SW480 (cell line): ENCODE measurements at places on chromosomes 11 and 22.
A peak's percentile ranks its signal among the peaks of the same experiment; 100 is the strongest.

GRCh38 chr22:40834619-40835018, 15.5 kb upstream of the SLC25A17 start:
- DNase-seq, result no peak

- DNase-seq, result peak; percentile 13
Measured at GRCh38 chr11:22670830-22671229, 4.4 kb downstream of the GAS2 start.

DNA sequence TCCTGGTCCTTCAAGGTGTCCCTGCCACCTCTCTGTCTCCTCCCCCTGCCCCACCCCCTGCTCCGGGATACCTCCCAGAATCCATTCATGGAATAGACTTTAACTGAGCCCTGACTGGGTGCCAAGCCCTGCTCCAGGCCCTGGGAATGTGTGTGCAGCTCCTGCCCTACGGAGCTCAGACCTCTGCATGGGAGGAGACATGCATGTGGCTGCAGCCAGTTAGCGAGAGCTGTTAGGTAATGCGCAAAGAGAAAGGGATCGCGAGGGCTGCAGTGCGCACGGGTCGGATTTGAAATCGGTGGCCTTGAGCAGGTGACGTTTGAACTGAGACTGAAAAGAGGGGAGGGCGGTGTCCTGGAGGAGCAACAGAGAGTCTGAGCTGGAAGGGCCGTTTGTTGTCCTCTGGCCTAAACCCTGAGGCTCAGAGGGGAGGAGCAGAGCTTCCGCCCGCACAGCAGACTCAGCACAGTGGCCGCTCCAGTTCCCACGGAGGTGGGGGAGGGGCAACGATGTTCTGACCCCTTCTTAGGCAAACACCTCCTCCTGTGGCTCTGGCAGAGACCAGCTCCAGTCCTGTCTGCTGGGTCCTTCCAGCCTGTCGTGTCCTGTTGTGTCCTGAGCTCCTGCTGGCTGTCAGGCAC, 19.8 kb upstream of the LRRC10B start:
- peak; percentile 75 for DNase-seq

DNA sequence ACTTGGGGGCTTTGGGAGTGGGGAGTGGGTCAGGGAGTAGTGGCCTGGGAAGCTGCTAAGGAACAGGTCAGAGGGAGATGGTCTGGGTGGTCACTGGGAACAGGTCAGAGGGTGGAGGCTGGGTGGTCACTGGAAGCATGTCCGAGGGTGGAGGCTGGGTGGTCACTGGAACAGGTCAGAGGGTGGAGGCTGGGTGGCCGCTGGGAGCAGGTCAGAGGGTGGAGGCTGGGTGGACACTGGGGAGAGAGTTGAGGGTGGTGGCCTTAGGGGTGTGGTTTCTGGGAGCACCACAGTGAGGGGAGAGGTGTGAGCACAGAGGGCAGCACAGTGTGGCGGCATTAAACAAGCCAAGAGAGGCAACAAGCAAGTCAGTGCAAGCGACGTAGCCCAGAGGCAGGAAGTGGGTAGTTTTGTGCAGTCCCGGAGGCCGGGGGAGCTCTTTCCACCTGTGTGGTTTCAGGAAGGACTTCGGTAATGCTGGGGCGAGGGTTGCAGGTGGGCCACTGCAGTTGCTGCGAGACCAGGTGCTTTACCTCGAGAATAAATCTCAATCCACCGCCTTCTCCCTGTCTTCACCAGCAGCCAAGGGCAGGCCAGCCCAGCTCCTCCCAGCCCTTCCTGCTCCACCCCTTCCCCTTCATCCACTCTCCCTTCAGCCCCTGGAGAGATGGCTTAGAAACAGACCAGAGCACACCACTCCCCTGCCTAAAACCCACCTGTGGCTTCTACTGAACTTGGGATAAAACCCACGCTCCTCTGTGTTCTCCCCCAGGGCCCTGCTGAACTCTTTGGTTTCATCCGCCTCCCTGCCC, 3.2 kb upstream of the CACNA1I start:
- DNase-seq, result no peak

GRCh38 chr22:23168391-23169042, 11.8 kb upstream of the BCR start:
- DNase-seq, result no peak

DNA sequence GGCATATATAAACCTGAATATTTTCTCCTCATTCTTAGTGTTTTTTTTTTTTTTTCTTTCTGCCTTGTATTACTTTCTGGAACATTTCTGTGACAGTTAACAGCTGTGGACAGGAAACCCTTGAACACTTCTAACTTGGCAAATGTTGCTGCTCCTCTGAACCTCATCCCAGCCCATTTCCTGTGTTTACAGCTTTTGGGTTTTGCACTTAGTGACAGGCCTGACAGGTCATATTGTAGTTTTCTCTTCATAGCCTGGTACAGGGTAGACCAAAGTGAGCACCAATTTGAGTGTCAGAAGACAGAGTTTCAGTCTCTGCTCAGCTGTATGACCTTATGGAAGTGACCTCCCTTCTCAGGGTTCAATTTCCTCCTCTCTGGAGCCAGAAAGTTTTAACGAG, 91.6 kb downstream of the STIM1 start:
- no peak for DNase-seq

DNA sequence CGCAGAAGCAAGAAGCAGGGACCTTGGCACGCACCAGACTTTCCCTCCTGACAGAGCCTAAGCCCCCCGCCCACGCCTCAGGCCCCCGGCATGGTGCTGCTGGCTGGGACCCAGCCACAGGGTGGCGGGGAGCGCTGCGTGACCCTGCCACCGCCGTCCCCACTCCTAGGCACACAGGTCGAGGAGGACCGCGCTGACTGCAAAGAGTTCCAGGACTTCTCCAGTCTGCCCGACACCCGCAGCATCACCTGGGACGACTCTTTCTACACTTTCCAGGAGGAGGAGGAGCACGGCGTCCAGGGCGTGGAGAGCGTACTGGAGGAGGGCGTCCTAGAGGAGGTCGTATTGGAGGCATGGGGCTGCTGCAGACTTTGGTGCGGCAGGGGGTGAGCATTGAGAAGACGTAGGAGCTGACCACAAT, 103.7 kb downstream of the TRIM51G start:
- no peak for DNase-seq

DNA sequence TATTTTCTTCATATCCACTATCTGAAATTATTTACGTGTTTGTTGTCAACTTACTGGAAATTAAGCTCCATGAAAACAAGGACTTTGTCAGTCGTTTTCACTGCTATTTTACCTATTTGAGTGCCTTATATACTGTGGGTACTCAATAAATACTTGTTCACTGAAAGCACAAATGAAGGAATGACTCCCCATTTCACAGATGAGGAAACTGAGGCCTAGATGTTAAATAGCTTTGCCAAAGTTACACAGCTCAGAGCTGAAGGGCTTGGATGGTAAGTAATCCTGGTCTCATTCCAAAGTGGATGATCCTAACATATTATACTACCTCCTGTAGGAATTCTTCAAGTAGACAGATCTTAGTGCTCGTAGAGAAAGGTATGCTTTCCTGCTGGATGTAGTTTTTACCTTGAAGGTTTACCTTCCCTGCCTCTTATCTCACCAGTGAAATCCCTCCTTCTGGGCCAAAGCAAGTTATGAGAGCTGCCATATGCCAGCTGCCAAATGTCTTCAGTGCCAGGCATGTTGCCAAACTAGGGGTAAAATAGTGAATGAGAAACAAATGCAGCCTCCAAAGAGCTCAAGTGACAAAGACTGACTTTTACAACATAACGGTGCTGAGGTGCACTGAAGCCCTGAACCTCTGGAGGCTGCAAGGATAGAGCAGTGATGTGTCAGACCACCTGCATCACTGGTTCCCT, 129.7 kb downstream of the TRIM44 start:
- no peak for DNase-seq

- DNase-seq, result no peak
Measured at GRCh38 chr11:1195682-1196515, 27.0 kb upstream of the MUC5B start.

DNA sequence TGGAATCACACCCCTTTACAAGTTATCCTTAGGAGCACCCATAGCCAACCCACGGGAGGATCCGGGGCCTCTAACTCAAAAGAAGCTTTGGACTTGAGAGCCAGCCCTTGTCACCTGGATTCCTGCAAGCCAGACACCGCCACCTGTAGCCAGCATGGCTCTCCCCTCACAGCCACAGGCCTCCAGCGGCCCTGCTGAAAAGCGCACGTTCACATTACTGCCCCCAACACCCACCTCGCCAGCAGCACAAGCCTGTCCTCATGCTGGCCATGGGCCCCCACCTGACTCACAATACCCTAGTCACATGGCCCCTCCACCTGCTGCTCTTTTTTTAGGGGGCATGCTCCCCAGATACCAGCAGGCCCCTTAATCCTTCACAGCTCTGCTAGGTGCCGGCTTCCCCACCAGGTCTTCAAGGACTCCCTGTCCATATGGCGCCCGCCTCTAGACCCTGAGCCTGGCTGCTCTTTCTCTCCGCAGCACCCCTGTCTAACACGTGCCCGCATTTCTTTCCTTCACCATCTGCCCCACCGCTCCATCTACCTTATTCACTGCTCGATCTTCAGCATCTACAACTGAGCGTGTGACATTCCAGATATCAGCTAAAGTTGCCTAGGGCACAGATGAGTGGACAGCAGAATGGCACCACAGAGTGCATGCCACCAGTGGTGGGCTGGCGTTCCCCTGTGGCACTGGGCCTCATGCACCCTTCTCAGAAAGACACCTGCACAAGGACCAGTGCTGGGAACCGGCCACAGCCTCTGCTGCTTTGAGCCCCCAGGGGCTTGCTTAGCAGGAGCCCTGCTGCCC, 6.6 kb downstream of the CARS1 start:
- no peak for DNase-seq

DNA sequence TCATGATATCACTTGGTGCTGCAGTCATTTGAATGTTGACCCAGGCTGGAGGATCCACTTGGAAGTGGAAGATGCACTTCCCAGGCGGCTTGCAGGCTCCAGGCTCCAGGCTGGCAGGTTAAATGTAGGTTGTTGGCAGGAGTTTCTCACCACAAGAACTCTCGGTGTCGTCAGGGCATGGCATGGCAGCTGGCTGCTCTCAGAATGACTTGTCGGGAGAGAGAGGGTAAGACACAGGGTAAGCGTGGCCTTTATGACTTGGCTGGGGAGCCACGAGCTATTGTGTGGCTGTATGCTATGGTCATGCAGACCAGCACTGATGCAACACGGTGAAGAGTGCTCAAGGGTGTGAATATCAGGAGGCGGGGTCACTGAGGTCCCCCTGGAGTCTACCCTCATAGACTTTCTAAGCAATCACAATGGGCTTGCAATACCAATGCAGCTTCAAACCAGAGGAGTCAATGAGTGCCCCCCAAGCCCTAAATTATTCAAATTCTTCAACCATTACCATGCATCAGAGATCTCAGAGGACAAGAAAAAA, 1027.7 kb downstream of the OPCML start:
- no peak for DNase-seq

GRCh38 chr11:66853242-66854229, 3.3 kb upstream of the LRFN4 start:
- no peak for DNase-seq

DNA sequence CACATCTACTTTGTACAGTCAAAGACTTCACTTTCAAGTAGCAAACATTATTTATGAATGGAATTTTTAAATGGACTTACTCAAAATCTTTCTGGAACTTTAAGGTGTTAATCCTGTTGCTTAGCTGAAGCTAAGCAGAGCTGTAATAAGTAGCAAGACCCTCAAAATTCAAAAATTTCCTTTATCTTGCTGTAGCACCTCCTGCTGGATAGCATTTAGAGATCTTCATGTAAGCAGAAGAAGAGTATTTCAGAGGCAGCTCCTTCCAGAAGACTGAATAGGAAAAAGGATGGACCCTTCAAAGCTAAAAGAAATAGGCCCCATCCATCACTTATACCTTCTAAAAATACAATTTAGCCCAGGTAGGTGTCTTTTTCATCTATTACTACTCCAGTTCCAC, 3.4 kb downstream of the PHF21A start:
- no peak for DNase-seq

GRCh38 chr22:48476577-48476976, 1351.1 kb downstream of the BRD1 start:
- no peak for DNase-seq

DNA sequence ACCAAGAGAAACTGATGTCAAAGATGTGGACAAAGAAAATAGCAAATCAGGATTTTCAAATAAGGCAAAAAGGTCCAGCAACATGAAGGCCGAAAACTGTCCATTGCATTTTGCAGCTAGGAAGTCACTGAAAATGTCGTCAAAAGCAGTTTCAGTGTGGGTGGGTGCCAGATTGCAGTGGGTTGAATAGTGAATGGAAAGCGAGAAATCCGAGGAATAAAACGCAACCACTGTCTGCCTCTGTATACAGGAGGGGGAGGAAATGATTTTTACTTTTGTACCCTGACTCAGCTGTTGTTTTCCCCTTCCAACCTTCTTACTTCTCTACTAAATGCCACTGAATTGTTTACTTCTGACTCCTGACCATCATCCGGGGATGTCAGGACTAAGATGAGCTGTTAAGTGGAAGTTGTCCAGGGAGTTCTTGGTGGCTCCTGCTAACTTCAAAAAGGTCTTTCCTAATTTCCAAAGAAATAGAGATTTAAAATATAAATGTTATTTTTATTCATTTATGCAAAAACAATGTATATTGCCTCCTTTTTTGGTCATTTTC, 64.9 kb upstream of the BIRC3 start:
- no peak for DNase-seq

DNA sequence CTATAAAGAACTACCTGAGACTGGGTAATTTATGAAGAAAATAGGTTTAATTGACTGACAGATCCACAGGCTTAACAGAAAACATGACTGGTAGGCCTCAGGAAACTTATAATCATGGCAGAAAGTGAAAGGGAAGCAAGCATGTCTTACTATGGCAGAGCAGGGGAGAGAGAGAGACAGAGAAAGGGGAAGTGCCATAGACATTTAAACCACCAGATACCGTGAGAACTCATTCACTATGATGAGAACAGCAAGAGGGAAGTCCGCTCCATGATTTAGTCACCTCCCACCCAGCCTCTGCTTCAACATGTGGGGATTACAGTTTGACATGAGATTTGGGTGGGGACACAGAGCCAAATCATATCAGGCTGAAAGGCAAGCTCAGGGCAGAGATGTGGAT, 327.1 kb upstream of the DDI1 start:
- DNase-seq, result no peak

- DNase-seq, result no peak
Measured at GRCh38 chr11:16778286-16778685, 39.8 kb downstream of the C11orf58 start.

- no peak for DNase-seq
Measured at GRCh38 chr22:40002935-40003715, 8.4 kb downstream of the FAM83F start.

- no peak for DNase-seq
Measured at GRCh38 chr11:44761551-44761961, 34.8 kb downstream of the TSPAN18 start.

DNA sequence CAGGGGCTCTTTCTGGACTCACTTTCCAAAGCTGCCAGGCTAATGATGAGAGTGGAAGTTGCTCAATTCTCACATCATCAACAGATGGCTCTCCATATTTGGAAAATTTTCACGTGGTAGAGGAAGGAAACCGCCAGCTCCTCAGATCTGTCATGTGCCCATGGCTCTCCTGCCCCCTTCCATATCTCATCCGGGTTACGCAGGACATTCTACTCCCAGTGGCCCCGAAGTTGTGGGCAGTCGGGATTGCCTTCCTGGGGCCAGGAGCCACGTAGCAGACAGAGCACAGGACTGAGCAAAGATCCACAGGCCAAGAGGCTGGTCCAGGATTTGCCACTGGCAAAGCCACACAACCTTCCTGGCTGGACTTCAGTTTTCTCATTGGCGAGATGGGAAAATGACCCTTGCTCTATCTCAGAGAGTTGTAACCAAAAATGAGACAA, 38.8 kb downstream of the RPUSD4 start:
- no peak for DNase-seq
